Skeletal muscle cell (primary cell): ENCODE measurements at places on chromosomes 3 and 15.

GRCh38 chr3:105394177-105394576 lies 27.5 kb downstream of the ALCAM start:
- peak; percentile 68 for DNase-seq

DNA sequence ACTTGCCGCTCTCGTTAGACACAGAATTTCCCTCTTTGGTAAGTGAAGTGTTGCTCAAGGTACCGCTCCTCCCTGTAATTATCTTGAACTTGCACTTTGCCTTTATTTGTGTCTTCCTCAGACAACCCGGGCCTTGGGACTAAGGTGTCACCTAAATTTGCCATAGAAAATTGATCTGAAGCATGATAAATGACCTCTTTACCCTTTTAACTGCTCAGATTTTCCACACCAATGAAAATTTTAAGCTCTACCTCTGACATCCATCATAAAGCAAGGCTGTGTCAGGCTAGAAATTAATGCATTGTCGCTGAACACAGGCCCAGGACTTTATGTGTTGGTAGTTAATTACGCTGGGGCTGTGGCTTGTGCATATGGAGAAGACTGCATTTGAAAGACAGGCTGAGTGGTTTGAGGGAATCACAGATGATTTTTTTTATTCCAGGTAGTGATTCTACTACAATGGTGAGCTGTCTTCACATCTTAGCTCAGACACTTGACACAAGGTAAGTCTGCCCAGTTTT lies 199.6 kb upstream of the CHRM5 start:
- DNase-seq: no peak

GRCh38 chr3:67389176-67389575 lies 265.2 kb downstream of the SUCLG2 start:
- no peak for DNase-seq

DNA sequence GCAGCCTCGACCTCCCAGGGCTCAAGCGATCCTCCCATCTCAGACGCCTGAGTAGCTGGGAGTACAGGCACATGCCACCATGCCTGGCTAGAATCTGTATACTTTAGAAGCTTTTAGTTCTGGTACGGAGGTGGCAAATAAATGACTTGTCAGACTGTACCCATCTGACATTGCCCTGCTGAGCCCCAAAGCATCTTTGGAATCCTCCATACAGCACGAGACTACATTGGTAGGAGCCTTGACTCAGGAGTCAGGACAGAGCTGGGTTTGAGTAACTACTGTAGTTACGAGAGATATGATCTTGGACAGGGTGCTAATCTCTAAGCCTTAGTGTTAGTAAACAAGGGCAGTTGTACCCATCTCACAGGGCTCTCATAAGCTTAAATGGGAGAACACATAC lies 67.8 kb upstream of the NPHP3 start:
- no peak for DNase-seq

DNA sequence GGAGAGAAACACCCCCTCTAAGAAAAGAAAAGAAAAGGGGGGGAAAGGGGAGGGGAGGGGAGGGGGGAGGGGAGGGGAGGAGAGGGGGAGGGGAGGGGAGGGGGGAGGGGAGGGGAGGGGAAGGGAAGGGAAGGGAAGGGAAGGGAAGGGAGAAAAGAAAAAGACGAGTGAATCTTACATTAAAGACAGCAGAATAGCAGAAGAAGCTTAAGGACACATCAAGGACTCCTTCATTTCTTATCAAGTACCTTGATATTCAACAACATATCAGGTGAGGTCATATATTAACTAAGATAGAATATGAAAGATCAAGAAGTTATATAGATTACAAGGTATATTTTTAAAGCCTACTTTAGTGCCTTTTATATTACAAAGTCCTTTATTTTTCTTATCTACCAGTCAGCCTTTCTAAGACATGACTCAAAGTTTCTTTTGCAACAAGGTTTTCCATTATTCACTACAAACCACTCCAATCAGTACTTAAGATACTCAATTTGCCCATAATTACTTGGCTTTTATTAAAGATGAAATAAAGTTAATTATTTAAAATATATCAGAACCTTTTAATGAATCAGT lies 17.7 kb upstream of the AADAC start:
- no peak for DNase-seq

GRCh38 chr3:73467211-73467610 lies 157.5 kb downstream of the PDZRN3 start:
- DNase-seq: no peak

- DNase-seq: no peak
These were observed 41.8 kb downstream of the ZNF609 start for GRCh38 chr15:64502151-64502550.

GRCh38 chr3:98968347-98968746 lies 66.9 kb upstream of the DCBLD2 start:
- no peak for DNase-seq

GRCh38 chr15:48963524-48964113 lies at the start of gene SHC4:
TSS of gene SHC4 (minus strand) at chr15:48963919. CDS start at chr15:48963015, 904 bp downstream.
- DNase-seq: peak; percentile 71

DNA sequence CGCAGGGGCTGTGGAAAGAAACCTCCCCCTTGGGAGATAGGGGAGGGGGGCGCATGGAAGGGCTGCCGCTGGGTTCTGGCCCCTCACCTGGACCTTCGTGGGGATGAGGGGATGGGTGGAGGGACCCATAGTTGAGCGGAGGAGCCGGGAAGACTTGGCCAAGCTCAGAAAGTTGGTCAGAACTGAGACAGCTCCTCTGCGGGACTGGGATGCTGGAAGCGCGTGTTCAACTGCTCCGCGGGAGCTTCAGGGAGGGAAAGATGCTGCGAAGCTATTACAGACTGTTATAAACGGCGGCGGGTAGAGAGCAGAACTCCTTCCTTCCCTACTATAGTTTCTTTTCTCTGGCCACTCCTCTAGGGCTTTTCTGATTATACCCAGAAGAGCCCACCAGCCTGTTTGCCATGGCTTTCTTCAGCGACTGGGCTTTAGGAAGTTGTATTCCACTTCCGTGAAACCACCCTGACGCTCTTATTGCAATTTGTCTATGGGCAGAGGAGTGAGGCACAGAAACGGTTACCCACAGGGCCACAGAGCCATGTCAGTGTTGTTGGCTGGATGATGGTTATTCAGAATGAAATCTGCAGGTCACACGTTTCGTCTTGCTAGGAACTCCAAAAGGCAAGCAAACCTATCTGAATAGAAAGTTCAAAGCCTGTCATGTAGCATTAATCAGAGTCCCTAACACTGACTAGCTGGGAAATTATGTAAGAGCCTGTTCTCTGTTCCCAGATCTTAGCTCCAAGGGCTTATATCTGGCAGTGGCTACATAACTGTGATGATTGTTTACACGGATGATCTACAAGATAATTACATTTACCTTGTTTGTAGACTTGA lies 1.1 kb downstream of the SYNPR start:
- no peak for DNase-seq

DNA sequence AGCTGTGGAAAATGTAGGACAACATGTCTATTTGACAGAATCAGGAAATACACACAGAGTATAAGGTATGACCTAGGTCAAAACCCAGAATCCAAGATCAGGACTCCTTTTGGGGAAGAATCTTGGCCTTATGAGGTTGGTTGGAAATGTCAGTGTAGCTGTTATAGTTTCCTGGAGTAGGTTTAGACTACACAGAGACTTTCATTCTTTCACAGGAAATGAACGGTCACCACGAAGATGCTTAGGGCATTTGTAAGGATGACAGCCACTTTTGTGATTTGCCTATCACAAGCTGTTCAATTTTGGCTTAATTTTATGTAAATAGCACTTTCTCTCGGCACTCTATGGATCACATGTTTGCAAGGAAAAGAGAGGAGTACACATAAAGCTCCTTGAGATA lies 18.6 kb upstream of the ZBTB20 start:
- no peak for DNase-seq

GRCh38 chr15:23760024-23760423 lies 72.9 kb upstream of the NDN start:
- DNase-seq: no peak

DNA sequence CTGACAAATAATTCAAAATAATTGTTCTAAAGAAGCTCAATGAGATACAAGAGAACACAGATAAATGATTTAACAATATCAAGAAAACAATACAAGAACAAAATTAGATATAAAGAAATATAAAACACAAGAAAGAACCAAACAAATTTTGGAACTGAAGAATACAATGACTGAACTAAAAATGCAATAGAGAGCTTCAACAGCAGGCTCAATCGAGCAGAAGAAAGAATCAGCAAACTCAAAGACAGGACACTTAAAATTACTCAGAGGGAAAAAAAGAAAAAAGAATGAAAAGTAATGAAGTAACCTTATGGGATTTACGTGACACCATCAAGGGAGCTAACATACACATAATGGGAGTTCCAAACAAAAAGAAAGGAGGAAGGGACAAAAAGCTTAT lies 32.1 kb downstream of the CCDC54 start:
- DNase-seq: no peak

DNA sequence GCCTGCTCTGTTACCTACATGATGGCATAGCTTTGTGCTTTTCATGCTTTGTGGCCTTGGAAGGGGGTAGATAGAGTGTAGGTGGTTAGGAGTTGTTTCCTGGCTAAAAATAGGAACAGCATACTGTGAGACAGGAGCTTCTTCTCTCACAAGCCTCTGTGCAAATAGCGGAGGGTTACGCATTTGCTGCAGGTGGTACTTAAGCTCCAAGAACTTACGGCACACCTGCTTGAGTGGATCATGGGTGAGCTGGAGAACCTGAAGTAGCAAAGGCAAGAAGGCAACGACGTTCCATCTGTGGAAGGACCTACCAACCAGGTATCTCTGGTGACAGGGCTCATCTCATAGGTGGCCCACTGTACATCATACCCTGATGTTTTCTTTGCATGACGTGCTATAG lies 66.0 kb downstream of the ST6GAL1 start:
- no peak for DNase-seq

DNA sequence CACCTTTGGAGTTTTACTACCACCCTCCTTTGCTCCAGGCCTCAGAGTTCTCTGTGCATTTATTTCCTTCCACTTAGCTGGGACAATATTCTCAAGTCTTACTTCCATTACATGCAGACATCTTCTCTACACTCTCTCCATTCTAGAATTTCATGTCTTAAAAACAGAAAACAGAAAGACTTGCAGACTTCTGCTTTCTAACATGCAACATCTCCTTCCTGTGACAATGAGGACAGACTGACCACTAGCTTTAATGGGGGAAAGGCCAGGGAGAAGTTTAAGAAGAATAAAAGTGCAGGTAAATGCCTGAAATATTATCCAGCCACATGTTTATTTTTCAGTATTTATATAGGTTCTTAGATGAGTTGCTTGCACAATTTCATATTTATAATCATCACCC lies 17.1 kb upstream of the CSTA start:
- no peak for DNase-seq

DNA sequence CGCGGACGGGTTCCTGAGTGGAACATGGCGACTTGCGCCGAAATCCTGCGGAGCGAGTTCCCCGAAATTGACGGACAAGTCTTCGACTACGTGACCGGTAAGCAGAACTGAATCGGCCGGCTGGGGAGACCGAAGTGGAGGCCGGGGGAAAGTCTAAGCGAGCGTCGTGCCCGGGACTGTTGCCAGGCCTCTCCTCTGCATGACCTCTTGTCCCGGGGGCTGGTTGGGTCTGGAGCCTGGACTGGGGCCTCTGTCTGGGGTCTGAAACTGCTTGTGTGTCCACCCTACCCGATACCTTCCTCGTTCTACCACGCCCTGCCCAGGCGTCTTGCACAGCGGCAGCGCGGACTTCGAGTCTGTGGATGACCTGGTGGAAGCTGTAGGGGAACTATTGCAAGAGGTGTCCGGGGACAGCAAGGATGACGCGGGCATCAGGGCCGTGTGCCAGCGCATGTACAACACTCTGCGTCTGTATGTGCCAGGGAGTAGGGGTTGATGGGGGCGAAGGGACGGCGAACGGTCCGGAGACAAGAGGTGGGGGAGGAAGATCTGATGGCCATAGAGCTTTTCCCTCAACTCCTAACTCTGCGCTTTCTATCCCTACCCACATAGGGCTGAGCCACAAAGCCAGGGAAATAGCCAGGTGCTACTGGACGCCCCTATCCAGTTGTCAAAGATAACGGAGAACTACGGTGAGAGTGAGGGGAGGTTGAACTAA lies at the start of gene ABCF3:
TSS of gene ABCF3 (plus strand) at position 16 of the 718 bp plus-strand sequence. CDS start at position 25, 9 bp downstream.
- DNase-seq: peak; percentile 20

- DNase-seq: no peak
These were observed 102.0 kb downstream of the SNRPN start for GRCh38 chr15:25056484-25057425.

DNA sequence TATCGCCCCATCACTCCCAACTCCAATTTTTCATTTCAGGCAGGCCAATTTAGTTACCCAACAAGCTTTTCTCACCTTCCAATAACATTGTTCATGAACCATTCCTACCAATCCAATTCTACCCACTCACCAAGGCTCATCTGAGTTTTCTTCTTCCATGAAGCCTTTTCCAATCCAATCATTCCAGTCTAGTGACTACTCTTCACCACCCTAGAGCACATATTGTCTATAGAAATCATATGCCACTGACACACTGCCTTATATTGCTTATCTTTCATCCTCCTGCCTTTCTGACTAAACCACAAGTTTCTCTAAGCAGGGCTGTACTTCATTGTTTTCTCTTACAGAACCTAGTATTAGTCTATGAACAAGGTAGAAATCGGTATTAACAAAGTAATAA lies 11.4 kb downstream of the CCDC14 start:
- peak; percentile 15 for DNase-seq

- DNase-seq: no peak
These were observed 225.3 kb upstream of the EPHA3 start for GRCh38 chr3:88882121-88882520.

DNA sequence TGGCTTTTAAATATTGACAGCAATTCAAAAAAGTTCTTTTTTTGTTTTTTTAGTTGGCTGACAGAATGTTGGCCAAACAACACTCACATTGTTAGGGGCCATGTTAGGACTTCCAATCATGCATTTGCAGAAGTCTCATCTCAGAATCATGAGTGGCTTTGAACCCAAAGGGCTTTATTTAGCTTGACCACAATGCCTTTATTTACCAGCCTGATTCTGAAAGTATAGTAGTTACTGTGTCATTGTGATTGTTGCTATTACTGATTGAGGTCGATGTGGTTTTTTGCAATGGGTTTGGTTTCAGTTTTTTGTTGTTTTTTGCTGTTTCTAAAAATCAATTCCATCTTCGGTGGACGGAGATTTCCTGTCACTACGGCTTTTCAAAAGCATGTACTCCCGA lies 7.2 kb downstream of the GLDN start:
- DNase-seq: no peak

DNA sequence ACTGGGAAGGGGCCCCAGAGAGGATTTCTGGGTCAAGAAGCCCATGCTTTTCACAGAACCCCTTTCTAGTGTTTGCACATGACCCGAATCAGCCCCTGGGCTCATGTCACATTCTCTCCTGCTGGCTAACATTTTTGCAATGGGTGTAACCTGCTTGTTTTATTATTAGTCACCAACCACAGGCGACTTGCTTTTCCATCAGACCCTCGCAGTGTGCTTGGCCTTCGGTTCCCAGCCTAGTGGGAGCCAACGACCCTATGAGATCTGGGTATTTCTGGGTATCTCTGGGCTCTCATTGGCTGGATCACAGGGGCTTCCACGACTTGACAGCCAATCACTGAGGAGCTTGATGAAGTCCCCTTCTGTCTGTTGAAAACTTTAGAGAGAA lies 11.0 kb upstream of the FBLN2 start:
- peak; percentile 66 for DNase-seq
